ENCODE measurements at places on chromosomes 1 and 21.

DNA sequence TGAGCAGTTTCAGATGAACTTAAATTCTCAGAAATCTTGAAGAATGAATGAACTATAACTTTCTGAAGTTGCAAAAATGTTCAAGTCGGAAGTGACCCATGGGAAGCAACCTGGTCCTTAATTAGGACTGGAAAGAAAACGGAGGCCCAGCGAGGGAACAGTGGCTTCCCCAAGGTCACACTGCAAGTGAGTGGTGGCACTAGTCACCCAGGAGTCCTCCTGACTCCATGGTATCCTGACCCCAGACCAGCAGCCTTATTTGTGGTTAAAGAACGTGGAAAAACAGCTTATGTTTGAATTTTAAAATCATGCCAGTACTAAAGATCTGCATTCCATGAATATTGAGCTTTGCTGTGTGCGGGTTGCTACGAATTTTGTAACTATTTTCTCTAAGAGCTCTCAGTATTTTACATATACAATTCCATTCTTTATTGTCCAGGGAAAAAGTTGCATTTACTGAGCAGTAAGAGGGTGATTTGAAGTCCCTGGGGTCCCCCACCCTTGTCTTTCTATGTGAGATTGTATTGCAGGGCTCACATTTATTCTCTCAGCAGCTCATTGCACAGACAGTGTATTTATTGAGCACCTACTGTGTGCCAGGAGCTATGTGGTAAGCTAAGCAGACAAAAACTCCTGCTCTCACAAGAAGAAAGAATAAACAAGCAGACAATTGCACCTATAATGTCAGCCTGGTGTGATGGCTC, 61.6 kb upstream of the ATP5PO start:
- no peak for DNase-seq

GRCh38 chr1:46642115-46642680, 25.6 kb upstream of the MOB3C start:
- no peak for DNase-seq

DNA sequence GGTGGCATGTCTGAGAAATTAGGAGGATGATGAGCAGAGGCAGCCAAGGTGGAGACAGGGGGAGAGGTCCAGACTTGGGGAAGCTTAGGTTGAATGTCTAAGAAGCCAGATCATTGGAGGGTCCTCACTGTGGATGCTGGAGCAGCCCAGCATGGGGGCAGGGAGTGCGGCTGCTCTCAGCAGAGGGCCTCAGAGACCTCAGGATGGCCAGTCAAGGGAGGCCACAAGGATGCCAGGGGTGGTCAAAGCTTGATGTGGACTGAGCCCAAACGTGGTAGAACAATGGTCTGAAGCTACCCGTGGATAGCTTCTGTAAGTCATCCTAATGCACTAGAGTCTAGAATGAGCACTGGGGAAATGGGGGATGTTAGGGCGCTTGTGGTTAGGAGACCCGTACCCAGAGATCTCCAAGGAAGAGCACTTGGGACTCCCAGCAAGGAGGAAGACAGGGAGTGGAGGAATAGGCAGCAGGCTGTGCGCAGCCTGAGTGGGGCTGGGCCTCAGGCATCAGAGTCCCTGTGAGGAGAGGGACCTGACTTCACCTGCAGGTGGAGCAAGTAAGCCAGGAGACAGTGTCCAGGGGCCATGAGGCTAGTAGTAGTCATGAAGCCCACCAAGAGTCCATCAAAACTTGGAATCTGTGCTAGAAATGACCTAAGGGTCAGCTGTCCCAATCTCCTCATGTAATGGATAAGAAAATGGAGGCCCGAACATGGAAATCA, 4.3 kb upstream of the S100A9 start:
- DNase-seq = no peak

GRCh38 chr1:62050165-62050564, 144.5 kb upstream of the L1TD1 start:
- DNase-seq = no peak

DNA sequence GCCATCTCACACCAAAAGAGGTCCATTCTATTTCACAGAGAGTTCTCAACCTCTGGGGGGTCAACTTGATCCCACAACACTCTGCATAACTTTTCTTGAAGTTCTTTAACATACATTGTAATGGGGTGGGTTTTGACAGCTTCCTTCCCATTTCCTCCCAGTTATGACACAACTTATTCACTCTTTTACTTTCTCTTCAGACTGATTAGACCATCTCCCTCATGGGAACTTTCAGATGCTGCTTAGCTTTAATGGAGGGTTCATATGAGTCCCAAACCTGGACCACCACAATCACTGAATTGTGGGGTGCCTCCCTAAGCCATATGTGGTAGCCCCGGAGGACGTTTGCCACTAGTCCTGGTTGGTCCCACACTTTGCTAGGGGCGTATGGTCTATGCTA, 28.3 kb upstream of the KCNJ15 start:
- no peak for DNase-seq

DNA sequence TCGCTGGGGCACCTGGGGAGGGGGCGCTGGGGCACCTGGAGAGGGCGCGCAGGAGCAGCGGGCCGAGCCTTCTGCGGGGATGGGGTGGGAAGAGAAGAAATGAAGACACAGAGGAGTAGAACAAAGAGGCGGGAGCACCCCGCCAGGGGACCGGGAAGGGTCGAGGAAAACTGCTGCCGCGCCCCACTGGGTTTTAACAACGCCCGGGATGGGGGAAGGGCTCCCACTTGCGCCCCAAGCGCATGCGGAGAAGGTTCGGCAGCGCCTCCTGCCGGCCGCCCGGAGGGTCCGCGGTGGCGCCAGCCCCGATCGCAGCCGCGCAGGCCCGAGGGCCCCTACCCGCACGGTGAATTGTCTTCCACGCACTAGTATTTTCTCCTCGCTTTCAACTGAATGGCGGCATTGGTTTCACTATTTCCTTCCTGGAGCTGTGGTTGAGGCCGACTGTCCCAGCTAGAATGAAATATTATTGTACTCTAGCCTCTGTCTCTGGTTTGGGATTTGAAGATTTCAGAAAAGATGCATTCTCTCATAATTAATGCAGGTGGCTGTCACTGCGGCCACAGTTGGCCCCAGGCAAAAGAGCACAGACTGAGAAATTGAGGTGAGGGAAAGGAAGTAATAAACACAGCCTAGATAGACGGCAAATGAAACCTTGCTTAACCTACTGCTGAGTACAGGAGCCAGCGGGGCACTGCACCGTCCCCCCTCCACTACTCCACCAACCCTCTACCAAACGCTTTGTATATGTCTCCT, 57.3 kb downstream of the MAB21L3 start:
- DNase-seq = peak; percentile 76

- no peak for DNase-seq
Observed at GRCh38 chr1:152519851-152520250, 5.6 kb downstream of the CRCT1 start.
